ENCODE measurements at places on chromosomes 13 and 19.

- no peak for DNase-seq
Observed at GRCh38 chr13:98565726-98566565, 11.0 kb downstream of the STK24 start.

GRCh38 chr13:52036037-52036436 lies 11.5 kb downstream of the UTP14C start:
- peak; percentile 25 for DNase-seq

DNA sequence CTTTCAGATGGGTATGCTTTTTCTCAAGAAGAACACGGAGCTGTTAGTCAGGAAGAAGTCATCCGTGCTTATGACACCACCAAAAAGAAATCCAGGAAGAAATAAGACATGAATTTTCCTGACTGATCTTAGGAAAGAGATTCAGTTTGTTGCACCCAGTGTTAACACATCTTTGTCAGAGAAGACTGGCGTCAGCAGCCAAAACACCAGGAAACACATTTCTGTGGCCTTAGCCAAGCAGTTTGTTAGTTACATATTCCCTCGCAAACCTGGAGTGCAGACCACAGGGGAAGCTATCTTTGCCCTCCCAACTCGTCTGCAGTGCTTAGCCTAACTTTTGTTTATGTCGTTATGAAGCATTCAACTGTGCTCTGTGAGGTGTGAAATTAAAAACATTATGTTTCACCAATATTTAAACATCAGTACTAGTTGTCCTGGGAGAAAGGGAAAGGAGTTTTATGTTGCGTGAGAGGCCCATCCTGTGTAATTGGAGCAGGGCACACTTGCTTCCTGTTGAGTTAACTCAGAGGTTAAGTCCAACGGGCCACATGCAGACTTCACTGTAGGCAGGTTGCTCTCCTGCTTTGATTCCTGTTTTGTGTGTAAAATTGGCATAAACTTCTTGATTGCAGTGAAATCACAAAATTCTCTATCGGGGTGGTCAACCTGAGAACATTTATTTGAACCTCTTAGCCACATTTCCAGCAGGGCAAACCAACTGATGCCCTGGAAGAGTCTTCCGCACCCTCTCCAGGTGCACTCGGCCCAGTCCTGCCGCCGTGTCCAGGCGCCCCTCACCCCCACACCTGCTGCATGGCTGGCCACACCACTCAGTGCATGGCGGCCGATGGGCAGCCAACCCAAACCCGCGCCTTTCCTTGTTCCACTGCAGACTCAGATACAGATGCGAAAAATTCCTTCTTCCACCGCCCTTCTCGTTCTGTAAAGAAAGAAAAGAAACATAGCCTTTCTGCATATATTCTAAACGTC lies 31.6 kb downstream of the SHISA2 start:
- no peak for DNase-seq

DNA sequence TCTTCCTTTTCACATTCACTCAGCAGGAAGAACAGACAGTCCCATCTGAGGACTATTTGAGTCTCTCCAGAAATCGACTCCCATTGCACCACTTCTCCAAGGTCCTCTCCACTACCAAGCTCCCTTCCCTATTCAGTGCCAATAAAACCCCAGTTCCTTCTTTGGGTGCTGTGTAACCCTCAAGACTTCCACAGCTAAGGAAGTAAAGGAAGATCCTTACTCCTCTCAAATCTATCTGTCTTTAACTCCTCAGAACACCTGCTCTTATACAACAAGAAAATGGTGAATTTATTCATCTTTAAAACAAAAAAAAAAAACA lies 29.2 kb upstream of the TM9SF2 start:
- DNase-seq, result no peak

- DNase-seq, result peak; percentile 92
Observed at GRCh38 chr19:53192771-53193534, at the start of gene ZNF665. Gene ZNF665, minus strand, starts transcription at chr19:53193358. Its CDS starts 10,460 bp downstream, at chr19:53182898.

DNA sequence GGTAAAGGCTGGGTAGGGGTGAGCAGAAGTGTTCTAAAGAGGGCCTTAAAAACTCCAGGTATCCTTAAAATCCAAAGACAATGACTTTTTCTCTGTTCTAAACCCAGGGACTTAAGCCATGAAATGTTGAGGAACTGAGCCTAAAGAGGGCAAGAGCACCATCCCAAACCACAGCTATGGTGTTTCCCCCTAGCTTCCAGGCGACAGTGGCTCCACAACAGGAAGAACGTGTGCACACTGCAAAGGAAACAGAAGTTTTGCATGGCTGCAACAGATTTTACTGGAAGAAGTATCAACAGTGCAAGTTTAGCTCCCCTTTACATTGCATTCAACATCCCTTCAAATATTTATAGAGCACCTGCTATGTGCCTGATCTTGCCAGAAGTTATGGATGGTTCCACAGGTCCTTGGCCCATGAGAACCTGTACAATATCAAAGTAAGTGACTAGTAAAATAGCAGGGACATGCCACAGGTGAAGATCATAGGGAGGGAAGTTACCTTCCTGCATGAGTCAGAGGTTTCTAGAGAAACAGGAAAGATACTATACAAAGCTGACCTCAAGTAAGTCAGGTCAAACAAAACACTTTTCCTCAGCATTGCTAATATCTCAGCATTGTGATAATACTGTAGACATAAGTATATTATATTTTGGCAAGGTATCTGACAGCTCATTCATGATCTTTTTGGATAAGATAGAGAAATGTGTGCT lies 8.4 kb upstream of the KCTD12 start:
- DNase-seq, result peak; percentile 6

- DNase-seq, result peak; percentile 27
Observed at GRCh38 chr13:97125810-97126738, 96.1 kb upstream of the MBNL2 start.

DNA sequence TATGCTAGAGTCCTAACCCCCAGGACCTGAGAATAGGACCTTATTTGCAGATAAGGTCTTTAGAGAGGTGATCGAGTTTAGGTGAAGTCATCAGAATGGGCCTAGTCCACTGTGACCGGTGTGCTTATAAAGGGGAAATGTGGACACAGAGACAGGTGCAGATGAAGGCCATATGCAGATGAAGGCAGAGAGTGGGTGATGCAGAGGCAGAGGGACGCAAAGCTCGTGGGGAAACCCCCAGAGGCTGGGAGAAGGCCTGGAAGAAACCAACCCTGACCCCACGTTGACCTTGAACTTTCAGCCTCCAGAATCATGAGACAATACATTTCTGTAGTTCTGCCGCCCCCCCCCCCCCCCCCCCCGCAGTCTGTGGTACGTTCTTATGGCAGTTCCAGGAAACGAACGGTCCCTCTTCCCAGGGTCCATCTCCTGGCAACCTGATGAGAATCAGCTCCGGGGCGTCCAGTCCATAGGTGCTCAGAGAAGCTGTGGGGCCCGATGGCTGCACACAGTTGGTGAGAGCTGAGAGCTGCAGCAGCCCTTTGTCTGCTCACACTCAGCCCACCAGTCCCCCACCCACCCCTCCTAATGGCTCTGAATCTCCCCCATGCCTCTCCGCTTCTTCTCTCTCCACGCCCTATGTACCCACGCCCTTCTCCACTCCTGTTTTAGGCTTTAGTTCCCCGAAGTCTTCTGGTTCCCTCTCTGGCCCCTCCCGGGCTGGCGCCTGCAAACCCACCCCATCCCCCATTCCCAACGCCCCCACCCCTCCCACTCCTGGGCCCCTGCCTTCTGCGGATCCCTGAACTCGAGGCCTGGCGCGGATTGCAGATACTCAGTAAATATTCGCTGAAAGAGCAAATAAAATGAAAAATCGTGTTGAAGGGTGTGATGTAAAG lies 218.3 kb upstream of the MAB21L1 start:
- no peak for DNase-seq

GRCh38 chr13:36000028-36000427 lies 131.2 kb downstream of the DCLK1 start:
- DNase-seq, result no peak

DNA sequence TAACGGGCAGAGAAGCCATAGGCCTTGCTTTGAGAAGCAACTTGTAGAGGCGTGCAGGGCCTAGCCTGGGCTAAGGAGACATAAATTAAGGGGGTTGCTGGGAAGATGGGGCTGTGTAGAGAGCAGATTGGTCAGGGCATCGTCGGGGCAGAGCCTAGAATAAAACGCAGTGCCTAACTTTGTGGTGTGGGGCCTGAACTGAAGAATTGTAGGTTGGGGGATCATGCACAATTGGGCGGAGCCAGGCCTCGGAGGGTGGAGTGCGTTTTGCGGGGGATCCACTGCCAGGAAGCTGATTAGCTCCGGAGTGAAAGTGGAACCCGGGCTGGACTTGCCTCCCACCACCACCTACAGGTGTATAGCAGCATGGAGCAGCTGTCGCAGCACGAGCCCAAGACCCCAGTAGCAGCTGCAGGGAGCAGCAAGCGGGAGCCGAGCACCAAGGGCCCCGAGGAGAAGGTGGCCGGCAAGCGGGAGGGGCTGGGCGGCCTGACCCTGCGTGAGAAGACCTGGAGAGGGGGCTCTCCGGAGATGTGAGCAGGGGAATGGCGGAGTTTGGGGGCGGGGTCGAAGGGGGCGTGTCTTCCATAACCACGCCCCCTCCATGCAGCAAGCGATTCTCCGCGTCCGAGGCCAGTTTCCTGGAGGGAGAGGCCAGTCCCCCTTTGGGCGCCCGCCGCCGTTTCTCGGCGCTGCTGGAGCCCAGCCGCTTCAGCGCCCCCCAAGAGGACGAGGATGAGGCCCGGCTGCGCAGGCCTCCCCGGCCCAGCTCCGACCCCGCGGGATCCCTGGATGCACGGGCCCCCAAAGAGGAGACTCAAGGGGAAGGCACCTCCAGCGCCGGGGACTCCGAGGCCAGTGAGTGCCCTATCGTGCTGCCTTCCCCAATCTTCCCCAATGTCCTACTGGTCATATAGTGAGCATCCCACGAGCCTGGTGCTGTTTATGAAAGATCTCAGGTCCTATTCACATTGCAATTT lies 13.8 kb downstream of the DNASE2 start:
- DNase-seq, result peak; percentile 71

DNA sequence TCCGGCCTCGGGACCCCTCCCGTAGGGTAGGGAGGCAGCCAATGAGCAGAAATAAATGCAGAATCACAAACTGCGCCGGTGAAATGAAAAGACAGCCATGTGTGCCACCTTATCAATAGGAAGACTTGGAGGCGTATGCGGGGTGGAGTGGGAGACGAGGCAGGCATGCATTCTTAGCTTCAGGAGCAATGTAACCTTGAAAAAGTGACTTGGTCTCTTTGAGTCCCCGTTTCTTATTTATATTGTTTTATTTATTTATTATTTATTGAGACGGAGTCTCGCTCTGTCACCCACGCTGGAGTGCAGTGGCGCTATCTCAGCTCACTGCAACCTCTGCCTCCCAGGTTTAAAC lies 16.0 kb downstream of the SSC5D start:
- DNase-seq, result no peak

DNA sequence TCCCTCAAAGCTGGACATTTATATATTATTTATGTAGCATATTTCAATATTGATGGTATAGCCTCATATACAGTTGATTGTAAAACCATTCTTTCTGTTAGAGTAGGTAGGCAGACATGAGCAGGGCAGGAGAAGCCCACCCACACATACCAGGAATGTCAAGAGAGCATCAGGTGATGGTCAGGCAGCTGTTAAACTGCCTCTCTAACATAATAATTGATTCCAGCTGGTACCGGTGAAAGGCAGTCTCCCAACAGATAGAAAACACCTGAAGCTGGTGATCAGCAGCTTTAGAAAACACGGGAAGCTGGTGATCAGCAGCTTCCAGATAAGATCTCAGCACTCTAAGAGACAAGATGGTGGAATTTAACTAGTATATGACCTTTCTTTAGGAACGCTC lies 132.9 kb downstream of the SLITRK6 start:
- peak; percentile 2 for DNase-seq

GRCh38 chr13:79796136-79796535 lies 315.2 kb downstream of the NDFIP2 start:
- DNase-seq, result no peak

DNA sequence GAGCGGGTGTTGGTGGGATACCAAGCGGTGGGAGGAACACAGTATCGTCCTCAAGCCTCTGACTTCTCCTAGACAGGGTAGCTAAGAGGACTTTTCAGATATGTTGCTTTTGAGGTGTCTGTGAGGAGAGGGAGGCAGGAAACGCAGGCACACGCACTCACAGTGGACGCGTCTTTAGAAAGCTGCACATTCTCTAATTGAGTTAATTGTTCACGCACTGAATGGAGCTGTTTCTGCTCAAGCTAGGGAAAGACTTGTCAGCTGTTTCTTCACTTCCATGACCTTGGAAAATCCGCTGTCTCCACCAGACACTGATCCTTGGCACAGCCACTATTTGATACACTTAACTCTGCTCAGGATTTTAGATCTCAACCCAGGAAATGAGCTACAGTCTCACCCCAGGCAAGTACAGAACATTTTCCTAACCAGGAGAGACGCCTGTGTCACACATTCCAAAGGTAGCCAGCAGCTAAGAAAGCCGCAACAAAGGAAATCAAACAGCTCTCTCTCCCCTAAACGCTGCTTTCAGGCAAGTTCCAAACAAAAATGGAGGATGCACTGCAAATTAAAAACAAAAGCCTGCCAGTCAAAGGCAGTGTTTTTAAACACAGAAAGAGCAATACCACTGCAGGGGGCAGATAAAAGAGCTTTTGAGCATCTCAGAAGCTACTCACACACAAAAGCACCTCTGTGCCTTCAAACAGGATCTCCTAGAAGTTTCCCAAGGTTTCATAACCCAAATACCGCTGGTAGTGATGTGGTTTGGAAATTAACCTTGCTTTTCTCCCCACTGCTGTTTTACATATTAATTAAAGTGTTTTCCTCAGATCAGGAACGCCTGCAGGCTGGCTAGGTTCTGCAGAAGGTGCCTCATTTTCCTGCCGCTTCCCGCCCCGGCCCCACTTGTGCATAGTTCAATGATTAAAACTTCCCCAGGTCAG lies 57.3 kb downstream of the IRS2 start:
- DNase-seq, result no peak

- DNase-seq, result no peak
Observed at GRCh38 chr19:45860359-45861259, 2.3 kb downstream of the SYMPK start.

DNA sequence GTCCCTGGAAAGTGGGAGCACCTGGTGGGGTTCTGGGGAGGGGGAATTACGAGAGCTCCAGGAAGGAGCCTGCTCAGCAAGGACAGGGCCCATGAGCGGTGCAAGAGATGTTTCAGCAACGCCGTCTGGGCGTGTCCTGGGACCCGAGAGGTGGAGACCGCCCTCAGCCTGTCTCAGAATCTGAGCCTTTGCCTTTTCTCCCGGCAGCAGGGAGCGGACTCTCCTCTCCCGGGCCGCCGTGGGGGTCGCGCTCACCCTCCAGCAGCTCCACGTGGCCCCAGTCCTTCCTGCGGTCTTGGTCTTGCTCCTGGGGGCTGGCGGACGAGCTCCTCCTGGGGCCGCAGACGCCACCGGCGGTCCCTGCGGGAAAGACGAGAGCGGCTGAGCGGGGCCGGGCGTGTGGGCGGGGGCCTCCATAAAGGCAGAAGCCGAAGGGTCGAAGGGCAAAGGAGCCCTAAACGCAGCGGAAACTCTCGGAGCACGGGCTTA lies 714 bp downstream of the POLRMT start:
- DNase-seq, result peak; percentile 62

DNA sequence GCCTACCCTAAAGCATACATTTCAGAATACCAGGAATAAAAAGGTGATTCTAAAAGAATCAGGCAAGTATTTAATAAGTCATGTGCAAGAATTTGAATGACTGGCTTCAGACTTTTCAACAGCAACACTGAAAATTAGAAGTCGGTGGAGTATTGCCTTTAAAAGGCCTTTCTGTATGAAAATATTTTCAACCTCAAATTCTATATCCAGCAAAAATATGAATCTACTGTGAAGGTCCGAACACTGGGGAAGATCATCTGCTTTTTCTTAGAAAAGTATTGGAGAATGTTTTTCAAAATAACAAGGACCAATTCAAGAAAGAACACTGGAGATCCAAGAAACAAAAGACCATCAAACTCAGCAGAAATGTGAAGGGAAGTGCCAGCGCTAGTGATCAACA lies 459.5 kb upstream of the KLF12 start:
- no peak for DNase-seq

GRCh38 chr19:48913114-48913889 lies 13.2 kb downstream of the NUCB1 start:
- DNase-seq, result peak; percentile 65
